ENCODE measurements at places on chromosomes 2 and 18.

DNA sequence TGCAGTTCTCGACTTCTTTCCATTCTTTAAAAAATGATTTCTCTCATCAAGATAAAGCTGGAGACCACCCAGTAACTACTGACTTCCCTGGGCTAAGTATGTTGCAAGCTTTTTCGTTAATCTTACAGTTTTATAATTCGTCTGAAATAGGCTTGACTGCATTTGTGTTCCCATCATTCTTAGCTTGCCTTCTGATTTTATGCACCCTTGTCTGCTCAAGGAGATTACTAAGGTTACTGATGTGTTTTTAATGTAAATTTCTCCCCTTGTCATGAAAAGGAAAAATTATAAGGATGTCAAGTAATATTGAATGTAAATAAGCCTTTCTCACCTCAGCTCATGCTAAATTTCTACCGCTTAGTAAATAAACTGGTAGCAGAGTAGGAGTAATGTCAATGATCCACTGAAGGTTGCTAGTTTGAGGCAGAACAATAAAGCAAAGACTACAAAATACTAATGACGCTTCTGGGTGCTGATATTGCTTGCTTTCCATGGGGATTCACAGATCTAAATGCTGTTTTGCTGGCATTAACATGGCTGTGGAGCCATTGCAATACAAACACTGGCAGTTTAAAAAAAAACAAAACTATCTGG, 91.9 kb upstream of the CDH20 start:
- DNase-seq: no peak

DNA sequence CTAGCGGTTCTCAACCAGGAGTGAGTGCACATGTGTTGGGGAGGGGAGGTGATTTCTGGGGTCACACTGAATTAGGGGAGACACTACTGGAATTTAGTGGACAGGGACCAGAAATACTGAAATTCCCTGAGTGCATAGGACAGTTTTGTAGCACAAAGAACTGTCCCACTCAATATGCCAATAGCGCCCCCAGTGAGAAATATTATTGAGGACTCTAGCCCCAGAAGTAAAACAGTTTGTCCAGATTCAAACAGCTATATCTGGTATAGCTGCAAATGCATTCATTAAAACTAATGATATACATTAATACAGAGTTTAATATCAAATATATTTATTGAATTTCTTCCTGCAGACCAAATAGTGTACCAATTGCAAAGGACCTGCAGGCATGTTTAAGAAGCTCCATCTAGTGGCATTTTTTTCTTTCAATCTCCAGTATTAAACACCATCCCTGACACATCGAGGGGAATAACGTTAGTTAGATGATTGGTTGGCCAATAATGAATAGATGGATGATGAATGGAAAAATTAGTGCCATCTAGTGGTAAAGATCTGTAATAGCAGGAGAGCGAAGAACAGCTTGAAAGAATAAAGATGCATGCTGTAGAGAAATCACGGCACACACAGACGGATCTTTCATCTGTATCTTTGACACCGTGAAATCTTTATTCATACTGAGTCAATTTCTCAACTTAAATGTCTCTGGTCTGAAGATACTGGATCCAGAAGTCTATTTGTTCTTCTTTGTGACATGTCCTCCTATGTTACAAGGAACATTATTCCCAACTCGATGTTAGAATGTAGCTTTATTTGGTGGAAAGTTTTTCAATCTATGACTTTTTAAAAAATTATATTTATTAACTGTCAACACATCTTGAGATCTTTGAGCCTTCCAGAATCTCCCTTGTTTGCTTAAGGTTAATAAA, 62.5 kb downstream of the DHRS9 start:
- peak; percentile 57 for DNase-seq

DNA sequence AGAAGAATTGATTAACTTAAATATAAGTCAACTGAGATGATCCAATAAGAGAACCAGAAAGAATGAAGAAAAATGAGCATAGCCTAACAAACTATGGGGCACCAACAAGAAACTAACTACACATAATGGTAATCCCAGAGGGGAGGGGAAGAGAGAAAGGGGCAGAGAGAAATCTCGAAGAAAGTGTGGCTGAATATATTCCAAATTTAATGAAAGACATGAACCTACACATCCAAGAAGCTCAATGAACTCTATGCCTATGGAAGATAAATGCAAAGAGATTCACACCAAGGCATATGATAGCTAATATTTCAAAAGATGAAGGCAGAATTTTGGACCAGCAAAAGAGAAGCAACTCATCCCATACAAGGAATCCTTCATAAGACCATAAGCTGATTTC, 649.2 kb downstream of the ZEB2 start:
- no peak for DNase-seq

DNA sequence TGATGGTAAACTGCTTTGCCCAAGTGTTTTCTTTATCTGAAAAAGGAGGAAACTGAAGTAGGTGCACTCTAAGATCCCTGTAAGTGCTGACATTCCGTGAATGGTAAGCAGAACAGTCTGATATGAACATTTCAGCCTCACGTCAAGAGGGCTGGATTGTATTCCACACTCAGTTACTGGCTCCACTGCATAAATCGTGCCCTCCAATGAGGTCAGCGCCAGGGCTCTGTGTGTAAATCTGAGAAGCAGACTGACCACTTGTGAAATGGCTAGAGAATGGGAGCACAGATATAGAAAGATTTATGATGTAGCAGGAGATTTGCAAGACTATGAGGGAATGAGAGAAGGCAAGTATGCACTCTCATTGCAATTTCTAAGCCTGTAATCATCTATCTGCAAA, 153.0 kb downstream of the ICOS start:
- DNase-seq: no peak

DNA sequence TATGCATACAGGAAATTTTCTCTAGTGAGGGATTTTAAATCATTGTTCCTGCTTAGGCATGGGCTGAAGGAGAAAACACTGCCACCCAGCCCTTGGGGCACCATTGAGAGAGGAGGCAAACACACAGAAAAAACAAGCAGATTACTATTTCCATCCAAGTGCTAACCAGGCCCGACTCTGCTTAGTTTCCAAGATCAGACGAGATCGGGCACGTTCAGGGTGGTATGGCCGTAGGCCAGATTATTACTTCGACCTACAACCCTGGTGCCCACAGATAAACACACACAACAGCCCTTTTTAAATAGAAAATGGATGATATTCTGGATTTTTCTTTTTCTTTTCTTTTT, 45.4 kb upstream of the RHOB start:
- peak; percentile 47 for DNase-seq

DNA sequence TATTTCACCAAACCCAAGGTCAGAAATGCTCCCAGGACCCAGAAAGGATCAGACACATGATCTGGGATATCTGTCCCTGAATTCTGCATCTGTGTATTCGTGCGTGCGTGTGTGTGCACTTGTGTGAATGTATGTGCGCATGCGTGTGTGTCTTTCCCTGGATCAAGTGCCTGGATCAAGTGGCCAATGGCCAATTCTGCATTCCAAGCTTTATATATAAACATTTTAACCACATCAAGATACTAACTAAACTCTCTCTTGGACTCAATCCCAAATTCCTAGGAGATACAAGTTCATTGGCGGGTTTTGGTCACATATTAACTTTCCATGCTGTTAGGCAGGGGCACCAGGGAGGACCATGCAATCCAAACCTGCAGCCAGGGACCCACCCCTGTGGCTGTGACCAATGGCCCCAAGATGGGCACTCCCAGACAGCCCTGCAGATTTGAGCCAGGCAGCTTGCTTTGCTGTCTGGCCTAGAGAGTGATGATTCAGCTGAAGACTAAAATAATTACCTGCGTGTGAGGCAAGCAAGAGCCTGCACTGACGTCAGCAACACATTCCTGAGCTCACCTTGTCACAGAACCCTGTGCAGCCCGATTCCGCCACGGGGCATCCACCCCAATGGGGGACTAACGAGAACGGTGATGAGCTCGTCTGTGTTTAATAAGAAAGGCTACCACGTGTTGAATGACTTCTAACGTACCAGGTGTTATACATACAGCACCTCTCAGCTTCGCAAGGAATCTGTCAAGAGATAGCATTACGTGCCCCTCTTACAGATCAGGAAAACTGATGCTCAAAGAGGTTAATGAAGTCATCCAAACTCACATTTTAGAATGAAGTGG, 45.3 kb upstream of the ROCK2 start:
- DNase-seq: peak; percentile 88

DNA sequence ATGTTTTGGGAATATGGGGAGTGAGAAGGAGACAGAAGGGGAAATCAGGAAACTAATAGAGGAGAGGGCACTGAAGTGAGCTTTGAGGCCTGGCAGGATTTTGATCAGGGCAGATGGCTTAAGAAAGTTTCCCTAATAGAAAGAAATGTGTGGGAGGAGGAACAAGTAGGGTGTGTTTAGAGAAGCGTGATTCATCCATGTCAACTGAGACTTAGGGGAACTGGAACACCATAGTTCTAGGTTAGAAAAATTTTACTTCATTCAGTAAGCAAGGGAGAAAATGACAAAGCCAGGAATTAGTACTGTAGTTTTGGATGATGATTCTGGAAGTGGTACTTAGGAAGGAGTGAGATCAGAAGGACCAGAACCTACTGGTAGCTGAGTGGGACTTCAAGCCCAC, 296.0 kb downstream of the PLCL1 start:
- no peak for DNase-seq
